ENCODE measurements at places on chromosomes 6 and 20.

DNA sequence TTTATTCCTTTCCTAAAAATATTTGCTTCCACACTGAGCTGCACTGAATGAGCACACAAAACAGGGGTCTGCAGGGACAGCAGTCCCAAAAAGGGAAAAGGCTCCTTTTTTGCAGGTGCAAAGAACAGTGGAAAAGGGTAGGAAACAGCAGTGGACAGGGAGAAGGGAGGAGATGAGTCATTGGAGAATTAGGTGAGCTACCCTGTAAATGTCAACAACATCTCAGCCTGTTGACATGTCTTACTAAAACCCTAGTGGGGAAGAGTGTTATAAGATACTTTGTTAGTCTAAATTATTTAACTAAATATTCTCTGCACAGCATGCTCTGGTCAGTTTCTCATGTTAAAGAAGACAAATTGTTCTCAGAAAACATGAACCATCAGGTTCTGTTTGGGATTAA lies 151.5 kb upstream of the FBXL4 start:
- DNase-seq = no peak

DNA sequence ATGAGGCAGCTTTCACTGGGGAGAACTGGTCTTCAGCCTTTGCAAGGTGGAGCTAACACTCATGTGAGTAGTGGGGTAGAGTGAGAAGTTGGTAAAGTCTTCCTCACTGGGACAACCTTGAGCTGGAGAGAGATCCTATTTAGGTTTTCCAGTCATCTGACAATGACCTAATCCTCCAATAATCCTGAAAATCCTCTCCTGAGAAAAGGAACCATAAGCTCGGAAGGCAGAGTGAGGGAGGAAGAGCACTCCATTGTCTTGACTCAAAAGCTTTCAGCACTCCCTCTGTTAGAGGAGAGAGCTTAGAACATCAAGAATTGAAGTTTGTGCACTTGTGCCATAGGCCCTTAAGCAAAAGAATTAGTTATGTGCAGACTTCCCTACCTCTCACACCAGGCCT lies 77.8 kb downstream of the TRAM2 start:
- no peak for DNase-seq

- no peak for DNase-seq
These were observed 2.6 kb downstream of the DEFB113 start for GRCh38 chr6:49966823-49967222.

GRCh38 chr6:168711049-168711640 lies 270.2 kb downstream of the SMOC2 start:
- no peak for DNase-seq

DNA sequence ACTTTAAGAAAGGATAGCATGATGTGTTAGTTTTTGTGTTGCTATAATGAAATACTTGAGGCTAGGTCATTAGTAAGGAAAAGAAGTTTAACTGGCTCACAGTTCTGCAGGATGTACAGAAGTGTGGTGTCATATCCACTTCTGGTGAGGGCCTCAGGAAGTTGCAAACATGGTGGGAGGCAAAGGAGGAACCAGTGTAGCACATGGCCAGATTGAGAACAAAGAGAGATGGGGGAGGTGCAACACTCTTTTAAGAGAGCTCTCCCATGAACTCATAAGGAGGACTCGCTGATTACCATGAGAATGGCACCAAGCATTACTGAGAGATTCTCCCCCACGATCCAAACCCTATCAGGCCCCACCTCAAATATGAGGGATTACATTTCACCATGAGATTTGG lies 265.4 kb downstream of the RIMS1 start:
- no peak for DNase-seq

DNA sequence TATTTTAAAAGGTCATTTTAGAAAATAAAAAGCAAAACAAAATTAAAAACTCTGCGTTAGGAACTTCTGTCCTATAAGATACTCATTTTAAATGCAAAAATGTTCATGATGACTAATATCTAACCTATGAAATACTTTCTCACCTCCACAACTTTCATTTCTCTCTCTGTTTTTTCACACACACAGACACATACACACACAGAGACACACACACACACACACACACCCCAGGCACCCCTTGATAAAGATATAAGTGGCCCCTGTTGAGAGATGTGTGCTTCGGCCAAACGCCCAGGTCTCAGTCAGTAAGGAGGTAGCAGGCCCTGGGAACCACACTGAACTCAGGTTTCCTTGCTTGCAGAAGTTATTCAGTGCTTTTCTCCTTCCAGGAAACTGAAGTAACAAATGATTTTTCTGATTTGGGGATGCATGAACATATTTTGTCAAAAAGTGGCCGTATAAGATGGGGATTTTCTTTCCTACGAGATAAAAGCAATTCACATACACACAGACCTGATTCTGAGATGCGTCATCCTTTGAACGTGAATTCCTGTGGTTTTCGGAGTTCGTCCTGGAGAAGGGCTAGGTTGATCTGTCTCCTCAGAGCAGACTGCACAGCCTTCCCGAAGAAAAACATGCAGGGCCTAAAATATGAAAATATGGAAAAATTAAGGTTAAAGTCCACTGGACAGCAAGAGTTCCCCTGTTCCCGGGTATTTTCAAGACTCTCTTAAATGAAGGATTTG lies 306.8 kb upstream of the FOXQ1 start:
- no peak for DNase-seq

DNA sequence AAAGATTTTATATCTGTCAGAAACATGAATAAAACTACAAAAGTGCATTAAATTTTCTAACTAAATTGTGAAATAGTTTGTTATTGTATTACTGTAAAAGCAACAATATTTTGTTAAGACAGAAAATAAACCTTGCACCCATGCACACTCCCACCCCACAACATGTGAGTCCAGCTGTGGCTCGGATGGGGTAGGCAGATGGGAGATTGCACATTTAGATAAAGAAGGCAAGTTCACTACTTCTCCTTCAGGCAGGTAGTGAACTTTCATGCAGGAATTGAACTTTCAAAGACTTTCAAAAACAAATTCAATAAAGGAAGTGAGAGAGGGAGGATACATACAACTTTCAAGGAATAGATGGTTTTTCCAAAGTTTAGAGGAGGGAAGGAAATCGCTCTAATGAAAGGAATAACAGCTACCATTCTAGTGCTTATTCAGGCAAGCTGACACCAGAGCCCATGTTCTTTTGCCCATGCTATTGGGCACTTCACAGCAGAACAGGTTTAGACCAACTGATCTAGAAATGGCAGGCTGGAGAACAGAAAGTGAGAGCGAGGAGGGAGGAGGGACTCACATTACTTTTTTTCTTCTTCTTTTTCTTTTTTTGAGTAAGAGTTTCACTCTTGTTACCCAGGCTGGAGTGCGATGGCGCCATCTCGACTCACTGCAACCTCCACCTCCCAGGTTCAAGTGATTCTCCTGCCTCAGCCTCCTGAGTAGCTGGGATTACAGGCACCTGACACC lies 28.5 kb downstream of the SF3B5 start:
- no peak for DNase-seq

- DNase-seq = no peak
These were observed 4.3 kb downstream of the CDC25B start for GRCh38 chr20:3800256-3800877.

DNA sequence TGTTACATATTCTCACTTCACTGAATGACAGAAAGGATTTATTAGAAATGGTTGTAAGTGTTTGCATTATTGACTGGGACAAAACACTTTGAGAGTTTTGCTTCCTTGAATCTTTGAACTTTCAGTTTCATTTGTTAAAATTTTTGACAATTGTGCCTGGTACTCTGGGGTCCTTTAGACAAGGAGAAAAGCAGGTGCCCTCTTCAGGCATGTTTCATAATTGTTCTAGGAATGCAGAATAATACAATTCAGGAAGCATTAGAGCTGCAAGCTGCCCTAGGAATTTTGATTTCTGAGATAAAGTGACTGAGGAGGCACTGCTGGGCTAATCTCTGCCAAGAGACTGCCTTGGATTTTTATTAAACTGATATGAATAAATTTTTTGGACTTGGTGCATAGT lies 49.7 kb downstream of the TOP1 start:
- no peak for DNase-seq

GRCh38 chr6:66057034-66057433 lies 350.0 kb upstream of the EYS start:
- no peak for DNase-seq

DNA sequence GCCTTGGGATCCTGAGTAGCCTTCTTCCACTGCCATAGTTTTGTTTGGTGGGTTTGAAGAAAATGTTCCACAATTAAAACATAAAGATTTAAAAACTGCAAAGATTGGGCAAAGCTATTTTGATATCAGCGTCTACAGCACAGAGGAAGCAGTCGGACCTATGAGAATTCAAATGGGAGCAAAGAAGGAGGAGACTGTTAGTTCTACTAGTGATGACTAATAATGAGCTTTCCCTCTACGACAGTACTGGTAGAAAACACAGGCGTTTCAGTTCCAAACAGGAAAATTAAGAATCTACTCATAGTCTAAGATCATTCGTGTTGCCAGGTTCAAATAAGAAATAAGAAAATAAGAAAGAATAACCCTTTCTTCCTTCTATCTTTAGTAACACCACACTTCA lies 121.2 kb downstream of the INSM1 start:
- DNase-seq = no peak

DNA sequence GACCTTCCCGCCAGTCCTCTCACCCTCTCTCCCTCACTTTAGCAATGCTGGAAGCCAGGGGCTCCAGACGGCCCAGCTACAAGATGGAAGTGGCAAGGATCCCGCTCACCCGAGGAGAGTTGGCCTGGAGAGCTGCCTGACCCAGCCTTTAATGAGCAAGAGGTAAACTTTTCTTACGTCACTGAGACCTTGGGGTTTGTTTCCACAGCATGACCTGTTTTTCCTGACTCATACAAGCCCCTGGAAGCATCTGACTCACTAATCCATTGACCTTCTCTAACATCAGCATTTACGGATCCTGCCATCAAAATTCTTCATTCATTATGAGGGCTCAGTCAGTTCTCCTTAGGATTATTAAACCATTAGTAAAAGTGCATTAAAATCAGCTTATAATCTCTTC lies 120.4 kb downstream of the MYLK4 start:
- no peak for DNase-seq

DNA sequence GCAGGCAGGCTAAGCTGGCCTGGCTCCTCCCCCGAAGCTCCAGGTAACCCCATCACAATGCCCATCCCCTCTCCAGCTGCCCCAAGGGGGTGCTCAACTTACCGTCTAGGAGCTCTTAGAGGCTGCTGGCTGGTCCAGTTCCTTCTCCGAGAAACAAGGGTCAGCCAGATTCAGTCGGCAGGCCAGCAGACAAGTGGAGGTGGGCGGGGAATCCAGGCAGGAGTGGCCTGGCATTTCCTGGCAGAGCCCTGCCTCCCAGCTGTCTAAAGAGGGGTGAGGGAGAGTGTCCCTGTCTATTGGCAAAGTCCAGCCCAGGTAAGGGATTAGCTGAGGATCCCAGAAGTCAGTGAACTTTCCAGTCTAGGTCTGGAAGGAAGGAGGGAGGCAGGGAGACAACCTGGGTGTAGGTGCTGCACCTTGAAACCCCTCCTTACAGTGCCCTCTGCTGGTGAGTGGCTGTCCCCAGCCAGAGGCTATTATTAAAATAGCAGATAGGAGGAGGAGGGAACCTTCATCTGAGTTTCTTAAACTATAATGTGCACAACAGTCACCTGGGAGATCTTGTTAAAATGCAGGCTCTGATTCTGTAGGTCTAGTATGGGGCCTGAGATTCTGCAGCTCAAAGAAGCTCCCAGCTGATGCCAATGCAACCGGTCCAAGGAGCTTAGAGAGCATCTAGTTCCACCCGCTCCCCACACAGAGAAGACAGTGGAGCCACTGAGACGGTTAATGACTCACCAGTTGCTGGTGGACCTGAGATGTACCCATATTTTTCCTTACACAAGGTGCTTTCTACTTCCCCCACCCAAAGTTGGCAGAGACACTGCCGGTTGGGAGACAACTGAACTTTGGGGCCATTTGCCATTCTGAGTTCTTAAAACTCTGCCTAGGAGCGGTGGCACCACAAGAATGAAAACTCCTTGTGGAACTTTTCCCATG lies at the start of gene UNC5CL:
Gene UNC5CL, minus strand, starts transcription at position 162 of the 939 bp plus-strand sequence. CDS start 4,147 bp downstream, outside the sequence.
- no peak for DNase-seq

GRCh38 chr6:17863901-17864754 lies 123.3 kb downstream of the KIF13A start:
- DNase-seq = no peak

- DNase-seq = no peak
These were observed 57.1 kb upstream of the NNAT start for GRCh38 chr20:37463726-37464494.

DNA sequence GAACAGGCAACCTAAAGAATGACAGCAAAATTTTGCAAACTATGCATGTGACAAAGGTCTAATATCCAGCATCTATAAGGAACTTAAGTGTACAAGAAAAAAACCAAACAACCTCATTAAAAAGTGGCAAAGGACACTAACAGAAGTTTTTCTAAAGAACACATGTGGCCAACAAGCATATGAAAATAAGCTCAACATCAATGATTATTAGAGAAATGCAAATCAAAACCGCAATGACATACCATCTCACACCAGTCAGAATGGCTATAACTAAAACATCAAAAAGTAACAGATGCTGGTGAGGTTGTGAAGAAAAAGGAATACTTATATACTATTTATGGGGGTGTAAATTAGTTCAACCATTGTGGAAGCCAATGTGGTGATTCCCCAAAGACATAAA lies 5.5 kb downstream of the RFPL4B start:
- no peak for DNase-seq

GRCh38 chr20:41392871-41393704 lies 26.5 kb upstream of the EMILIN3 start:
- no peak for DNase-seq

- DNase-seq = no peak
These were observed 45.4 kb downstream of the SLC24A3 start for GRCh38 chr20:19257865-19258264.

DNA sequence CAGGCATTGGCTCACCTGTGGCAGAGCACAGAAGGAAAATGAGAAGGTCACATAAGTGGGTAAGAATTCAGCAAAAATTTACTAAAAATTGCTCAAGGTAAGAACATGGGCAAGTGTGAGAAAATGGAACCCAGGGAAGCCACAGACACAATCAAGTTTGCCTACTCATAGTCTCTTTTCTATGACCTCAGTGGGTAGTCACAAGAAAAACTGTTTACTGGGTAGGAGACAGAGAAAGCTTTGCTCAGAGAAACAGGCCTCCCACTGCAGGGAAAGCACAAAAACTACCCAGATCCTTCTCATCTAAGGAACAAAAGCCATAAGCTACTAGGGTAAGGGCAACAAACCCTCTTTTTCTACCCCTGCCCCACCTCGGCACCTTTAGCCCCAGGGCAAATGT lies 35.2 kb downstream of the FAM184A start:
- no peak for DNase-seq

GRCh38 chr20:39903806-39904465 lies 785.1 kb downstream of the MAFB start:
- DNase-seq = no peak

DNA sequence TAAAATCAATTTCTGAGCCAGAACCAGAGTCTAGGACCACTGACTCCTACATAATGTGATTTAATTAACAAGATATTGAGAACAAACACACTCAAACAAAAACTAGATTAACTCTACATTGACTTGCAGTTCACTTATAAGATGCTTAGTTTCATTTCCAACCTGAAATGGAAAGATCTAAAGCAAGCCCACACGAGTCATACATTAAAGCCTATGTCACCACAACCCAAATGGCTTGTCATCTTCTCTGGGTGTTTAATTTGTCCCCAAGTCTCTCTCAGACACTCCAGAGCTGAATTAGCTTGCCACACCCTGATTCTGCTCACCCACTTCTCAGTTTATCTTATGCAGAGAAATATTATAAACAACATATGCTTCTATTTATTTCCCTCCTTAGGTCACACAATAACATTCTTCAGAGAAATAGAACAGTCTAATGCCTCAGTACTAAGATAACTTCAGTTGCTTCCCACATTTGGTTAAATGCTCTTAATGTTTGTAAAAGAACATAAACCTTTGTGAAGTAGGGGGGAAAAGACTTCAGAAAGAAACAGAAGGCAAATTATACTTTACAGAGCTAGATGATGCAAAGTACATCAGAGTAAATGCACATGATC lies 8.8 kb upstream of the FBXO30 start:
- no peak for DNase-seq
